ENCODE measurements at places on chromosomes 2 and 18. TPM values are rescaled to one million over a fixed set of nuclear protein-coding genes. Genes with fewer than 3 reads are reported as not detected.
A peak's percentile ranks its signal among the peaks of the same experiment; 100 is the strongest.

The ADNP2 gene
- 1.5 TPM for polyA plus RNA-seq

The ABCG8 gene
- polyA plus RNA-seq: not detected

The CYP27A1 gene
- polyA plus RNA-seq: 32.0 TPM

The TFCP2L1 gene
- polyA plus RNA-seq: 0.53 TPM

The EVX2 gene
- not detected for polyA plus RNA-seq

The DNAJC5G gene
- not detected for polyA plus RNA-seq

GRCh38 chr2:29694741-29695140 is 226.6 kb downstream of the ALK start:
- no peaks in the 10 kb centered on the region for H3K36me3 ChIP-seq
- no peak for DNase-seq
- H3K4me1 ChIP-seq: no peaks in the 10 kb centered on the region
- H3K27ac ChIP-seq: no peak overlapping the region

DNA sequence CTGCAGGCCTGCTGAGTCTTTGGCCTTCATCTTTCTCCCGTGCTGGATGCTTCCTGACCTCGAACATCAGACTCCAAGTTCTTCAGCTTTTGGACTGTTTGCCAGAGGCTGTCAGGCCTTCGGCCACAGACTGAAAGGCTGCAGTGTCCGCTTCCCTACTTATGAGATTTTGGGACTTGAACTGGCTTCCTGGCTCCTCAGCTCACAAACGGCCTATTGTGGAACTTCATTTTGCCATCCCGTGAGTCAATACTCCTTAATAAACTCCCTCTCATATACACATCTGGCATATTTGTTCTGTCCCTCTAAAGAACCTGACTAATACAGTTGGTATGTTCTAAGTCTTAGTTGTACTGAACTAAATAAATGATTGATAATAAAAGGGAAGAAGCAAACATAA is 702.8 kb upstream of the LINC00305 start:
- H3K36me3 ChIP-seq: no peaks in the 10 kb centered on the region
- H3K27ac ChIP-seq: no peak overlapping the region
- no peaks in the 10 kb centered on the region for H3K27me3 ChIP-seq
- DNase-seq: no peak

DNA sequence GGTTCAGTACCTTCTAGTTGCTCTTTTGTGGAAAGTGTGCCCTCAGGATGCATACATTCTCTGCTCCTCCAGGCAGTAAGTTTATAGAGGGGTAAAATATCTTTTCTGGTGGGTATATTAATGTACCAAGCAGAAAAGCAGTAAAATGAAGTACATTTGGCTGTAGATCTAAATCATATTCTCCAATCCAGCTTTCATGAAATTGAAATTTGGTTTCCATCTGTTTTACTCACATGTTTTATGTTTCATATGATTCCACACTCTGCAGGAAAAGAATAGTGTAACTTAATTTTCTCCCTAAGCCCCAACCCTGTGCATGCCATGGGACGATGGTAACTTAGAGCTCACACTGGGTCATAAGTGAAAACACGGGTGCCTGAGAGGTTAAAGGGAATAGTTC is 172.3 kb downstream of the AKAIN1 start:
- no peaks in the 10 kb centered on the region for H3K27me3 ChIP-seq
- no peaks in the 10 kb centered on the region for H3K4me1 ChIP-seq
- DNase-seq: no peak
- no peaks in the 10 kb centered on the region for H3K36me3 ChIP-seq

DNA sequence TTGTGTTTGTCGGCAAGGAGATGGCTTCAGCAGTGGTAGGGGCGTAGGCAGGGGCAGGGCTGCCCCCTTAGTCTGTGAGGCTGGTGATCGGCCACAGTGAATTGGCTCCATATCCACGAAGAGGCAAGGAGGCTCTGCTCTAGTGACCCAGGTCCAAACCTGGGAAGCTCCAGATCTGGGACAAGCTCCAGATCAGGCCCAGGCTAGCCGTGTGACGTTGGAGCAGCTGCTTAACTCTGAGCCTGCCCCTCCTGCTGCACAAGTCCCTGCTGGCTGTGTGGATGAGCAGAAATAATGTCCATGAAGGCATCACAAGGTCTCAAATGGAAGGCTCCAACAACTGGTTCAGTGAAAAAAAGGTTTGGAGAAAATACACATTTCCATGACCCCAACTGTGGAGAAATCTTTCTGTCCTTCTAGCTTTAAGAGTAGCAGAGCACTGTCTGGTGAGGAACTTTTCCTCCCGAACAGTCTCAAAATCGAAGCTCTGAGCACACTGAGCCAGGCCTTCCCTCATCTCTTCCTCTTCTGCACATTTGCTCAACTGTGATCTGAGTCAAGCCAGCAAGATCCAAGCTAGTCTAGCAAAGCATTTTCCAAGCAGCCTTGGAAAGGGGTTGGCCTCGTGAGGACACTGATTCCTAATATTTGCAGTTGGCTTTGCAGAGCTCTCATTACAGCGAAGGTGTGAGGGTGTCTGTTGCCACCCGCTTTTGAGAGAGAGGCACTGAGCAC is 67.0 kb upstream of the TCF7L1 start:
- H3K4me1 ChIP-seq: no peaks in the 10 kb centered on the region
- no peak overlapping the region for H3K27ac ChIP-seq
- no peaks in the 10 kb centered on the region for H3K36me3 ChIP-seq
- no peak for DNase-seq

- H3K27me3 ChIP-seq: no peaks in the 10 kb centered on the region
- H3K4me3 ChIP-seq: no peak overlapping the region
- peaks cover 29% of the 10 kb centered on the region for H3K4me1 ChIP-seq
- H3K27ac ChIP-seq: peak overlapping the region; percentile 64
- no peaks in the 10 kb centered on the region for H3K36me3 ChIP-seq
- DNase-seq: no peak
These were observed 286.5 kb downstream of the PRKCE start for GRCh38 chr2:45937990-45938389.

DNA sequence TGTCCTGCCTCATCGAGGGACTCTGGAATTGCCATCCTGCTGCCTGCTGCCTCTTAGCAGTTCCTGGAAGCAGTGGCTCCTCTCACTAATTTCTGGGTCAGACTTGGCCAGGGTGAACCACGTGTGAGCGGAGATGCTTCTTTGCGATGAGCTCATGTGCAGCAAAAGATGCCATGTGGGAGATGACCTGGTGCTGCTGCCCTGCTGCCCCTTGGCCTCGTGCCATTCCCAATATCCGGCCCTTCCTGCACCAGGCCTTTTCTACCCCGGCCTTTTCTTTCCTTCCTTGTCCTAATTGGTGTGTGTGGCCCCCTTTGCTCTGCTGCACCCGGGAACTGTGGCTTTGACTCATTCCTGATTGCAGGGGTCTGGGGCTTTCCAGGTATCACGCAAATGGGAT is 296.9 kb upstream of the HS6ST1 start:
- DNase-seq: peak; percentile 8
- H3K27ac ChIP-seq: no peak overlapping the region
- no peaks in the 10 kb centered on the region for H3K4me1 ChIP-seq
- H3K4me3 ChIP-seq: no peak overlapping the region
- H3K27me3 ChIP-seq: no peaks in the 10 kb centered on the region

GRCh38 chr2:17749753-17750438 is 3.7 kb downstream of the SMC6 start:
- no peak overlapping the region for H3K27ac ChIP-seq
- H3K4me3 ChIP-seq: no peak overlapping the region
- peaks cover 19% of the 10 kb centered on the region for H3K4me1 ChIP-seq

- peaks cover 17% of the 10 kb centered on the region for H3K4me1 ChIP-seq
- no peak for DNase-seq
- no peak overlapping the region for H3K4me3 ChIP-seq
- H3K36me3 ChIP-seq: peaks cover 100% of the 10 kb centered on the region
- no peak overlapping the region for H3K27ac ChIP-seq
- no peaks in the 10 kb centered on the region for H3K27me3 ChIP-seq
These were observed 110.6 kb downstream of the NEB start for GRCh38 chr2:151623631-151624030.

DNA sequence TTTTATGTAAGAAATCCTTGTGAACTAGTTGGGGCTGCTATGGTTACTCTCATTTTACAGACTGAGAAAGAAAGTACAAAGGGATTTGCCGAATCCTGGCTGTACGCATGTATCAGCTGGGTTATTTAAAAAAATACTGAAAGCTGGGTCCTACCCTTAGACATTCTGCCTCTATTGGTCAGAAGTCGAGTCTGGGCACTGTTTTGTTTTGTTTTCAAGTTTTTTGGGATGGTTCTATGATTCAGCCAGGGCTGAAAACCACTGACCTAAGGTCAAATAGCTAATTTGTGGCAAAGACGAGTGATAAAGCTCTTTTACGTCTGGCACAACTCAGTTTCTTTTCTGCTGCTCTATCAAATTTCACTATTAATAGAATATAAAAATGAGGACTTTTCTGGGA is 5.9 kb upstream of the SLC8A1 start:
- H3K36me3 ChIP-seq: no peaks in the 10 kb centered on the region
- peak overlapping the region; percentile 8 for H3K4me3 ChIP-seq
- H3K4me1 ChIP-seq: peaks cover 17% of the 10 kb centered on the region
- H3K27ac ChIP-seq: no peak overlapping the region
- no peak for DNase-seq

DNA sequence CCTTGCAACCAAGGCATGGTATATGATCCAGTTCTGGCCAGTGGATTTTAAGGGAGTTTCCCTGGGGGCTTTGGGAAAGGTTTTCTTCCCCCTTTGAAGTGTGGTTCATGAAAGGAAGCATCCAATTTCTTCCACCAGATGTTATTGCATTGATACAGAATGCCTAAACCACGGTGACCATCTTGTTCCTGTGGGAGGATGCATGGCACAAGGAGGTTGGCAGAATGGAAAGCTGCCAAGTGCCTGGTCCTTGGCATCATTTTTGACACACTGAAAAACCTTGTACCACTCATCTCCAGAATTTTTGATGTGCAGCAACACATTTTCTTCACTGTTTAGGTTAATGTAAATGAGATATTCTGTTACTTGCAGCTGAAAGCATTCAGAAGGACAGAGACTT is 55.2 kb upstream of the CXCR4 start:
- H3K27me3 ChIP-seq: no peaks in the 10 kb centered on the region
- H3K27ac ChIP-seq: no peak overlapping the region
- no peak overlapping the region for H3K4me3 ChIP-seq
- H3K4me1 ChIP-seq: no peaks in the 10 kb centered on the region
- H3K36me3 ChIP-seq: no peaks in the 10 kb centered on the region

DNA sequence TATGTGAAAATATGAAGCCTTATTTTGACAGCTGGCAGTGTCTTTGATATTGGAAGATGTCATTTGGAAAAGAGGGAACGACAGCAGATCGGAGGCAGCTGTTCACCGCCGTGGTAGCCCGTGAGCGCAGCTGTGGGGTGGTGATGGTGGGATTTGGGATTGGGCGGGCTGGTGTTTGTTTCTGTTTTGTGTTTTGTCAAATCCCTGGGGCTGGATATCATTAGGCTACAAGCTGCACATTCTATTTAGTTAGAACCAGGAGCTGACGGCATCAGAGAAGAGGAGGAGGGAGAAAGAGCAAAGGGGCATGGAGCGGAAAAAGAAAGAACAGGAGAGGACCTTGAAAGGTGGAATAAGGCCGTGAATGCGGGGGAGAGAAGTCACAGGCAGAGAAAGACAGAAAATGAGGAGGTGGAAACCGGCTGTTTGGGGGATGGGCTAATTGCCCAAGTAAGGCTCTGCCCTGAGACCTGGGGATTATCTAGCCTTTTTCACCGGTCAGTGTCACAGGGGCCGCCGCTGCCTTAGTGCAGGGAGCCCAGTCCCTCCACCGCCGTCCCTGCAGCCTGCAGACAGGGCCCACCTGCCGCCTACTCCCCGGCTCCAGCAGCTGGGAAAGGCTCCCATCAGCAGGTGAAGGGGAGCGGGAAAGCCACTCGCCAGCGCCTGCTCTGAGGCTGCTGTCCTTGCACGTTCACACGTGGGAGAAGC is 88.0 kb downstream of the ZCCHC2 start:
- no peak for DNase-seq
- H3K27ac ChIP-seq: no peak overlapping the region
- peak overlapping the region; percentile 46 for H3K4me3 ChIP-seq
- no peaks in the 10 kb centered on the region for H3K36me3 ChIP-seq

DNA sequence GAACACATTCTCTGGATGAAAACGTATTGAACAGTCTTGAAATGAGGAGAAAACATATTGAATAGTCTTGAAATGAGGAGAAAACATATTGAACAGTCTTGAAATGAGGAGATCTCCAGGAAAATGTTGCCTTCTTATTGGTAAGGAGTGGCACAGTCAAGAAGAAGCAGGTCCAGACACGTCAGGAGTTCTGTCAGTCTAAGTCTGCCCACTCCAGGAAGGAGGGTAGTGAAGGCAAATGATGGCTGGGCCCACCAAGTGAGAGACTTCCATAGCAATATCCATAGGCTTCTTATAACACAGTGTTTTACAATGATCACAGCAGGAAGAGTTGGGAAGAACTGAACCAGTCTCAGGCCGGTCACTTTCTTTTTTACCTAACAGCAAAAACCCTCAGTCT is 316.2 kb downstream of the ETAA1 start:
- DNase-seq: no peak
- no peak overlapping the region for H3K4me3 ChIP-seq
- H3K27me3 ChIP-seq: no peaks in the 10 kb centered on the region
- no peak overlapping the region for H3K27ac ChIP-seq
- H3K4me1 ChIP-seq: no peaks in the 10 kb centered on the region
- H3K36me3 ChIP-seq: no peaks in the 10 kb centered on the region

GRCh38 chr2:104825124-104825865 is 28.6 kb upstream of the POU3F3 start:
- no peaks in the 10 kb centered on the region for H3K36me3 ChIP-seq
- no peak for DNase-seq
- H3K27ac ChIP-seq: no peak overlapping the region
- no peaks in the 10 kb centered on the region for H3K4me1 ChIP-seq
- no peaks in the 10 kb centered on the region for H3K27me3 ChIP-seq

GRCh38 chr2:2320486-2321199 is 10.4 kb downstream of the MYT1L start:
- no peak for DNase-seq
- H3K4me3 ChIP-seq: no peak overlapping the region
- H3K4me1 ChIP-seq: no peaks in the 10 kb centered on the region
- H3K27ac ChIP-seq: no peak overlapping the region
- no peaks in the 10 kb centered on the region for H3K36me3 ChIP-seq
- peaks cover 4% of the 10 kb centered on the region for H3K27me3 ChIP-seq

GRCh38 chr2:170886386-170886785 is 42.7 kb upstream of the GORASP2 start:
- H3K4me1 ChIP-seq: no peaks in the 10 kb centered on the region
- H3K27ac ChIP-seq: no peak overlapping the region
- DNase-seq: no peak
- H3K36me3 ChIP-seq: no peaks in the 10 kb centered on the region
- H3K27me3 ChIP-seq: no peaks in the 10 kb centered on the region

- no peak for DNase-seq
- no peak overlapping the region for H3K27ac ChIP-seq
- no peak overlapping the region for H3K4me3 ChIP-seq
- H3K36me3 ChIP-seq: no peaks in the 10 kb centered on the region
- no peaks in the 10 kb centered on the region for H3K4me1 ChIP-seq
These were observed 961.7 kb upstream of the PIK3C3 start for GRCh38 chr18:40993363-40993762.

DNA sequence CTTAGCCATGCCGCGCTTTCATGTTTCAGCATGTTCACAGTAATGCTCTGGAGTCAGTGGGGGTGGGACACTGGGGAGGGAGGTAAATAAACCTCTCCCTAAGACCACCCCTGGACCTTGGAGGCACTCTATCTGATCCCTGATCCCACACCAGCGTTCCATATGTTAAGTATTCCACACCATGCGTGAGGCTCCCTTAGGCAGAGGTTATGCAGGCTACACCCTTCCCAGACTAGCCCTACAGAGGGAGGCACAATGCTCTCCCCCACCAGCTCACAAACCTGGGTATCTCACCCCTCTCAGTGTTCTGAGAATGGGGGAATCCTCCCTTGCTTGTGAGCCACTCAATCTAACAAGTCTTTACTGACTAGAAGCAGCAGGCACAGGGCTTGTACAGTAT is 1610.4 kb upstream of the ZEB2 start:
- no peaks in the 10 kb centered on the region for H3K27me3 ChIP-seq
- H3K27ac ChIP-seq: no peak overlapping the region
- H3K4me3 ChIP-seq: no peak overlapping the region
- no peak for DNase-seq
- H3K36me3 ChIP-seq: no peaks in the 10 kb centered on the region
- H3K4me1 ChIP-seq: no peaks in the 10 kb centered on the region
